Heart right ventricle (tissue), 16 donors: ENCODE measurements at places on chromosomes 6 and 20. TPM values are rescaled to one million over a fixed set of nuclear protein-coding genes. Genes with fewer than 3 reads are reported as not detected.
A peak's percentile ranks its signal among the peaks of the same experiment; 100 is the strongest.

- peak; percentile 42 for DNase-seq
Measured at GRCh38 chr6:18155864-18156421, 721 bp downstream of the KDM1B start.

Gene MUCL3
- total RNA-seq, result not detected

- DNase-seq, result no peak
Measured at GRCh38 chr6:6588924-6589709, 597 bp downstream of the LY86 start.

Gene PACRG
- total RNA-seq, result 28.0 TPM

GRCh38 chr6:10460096-10460495 lies 45.2 kb upstream of the TFAP2A start:
- DNase-seq, result no peak

DNA sequence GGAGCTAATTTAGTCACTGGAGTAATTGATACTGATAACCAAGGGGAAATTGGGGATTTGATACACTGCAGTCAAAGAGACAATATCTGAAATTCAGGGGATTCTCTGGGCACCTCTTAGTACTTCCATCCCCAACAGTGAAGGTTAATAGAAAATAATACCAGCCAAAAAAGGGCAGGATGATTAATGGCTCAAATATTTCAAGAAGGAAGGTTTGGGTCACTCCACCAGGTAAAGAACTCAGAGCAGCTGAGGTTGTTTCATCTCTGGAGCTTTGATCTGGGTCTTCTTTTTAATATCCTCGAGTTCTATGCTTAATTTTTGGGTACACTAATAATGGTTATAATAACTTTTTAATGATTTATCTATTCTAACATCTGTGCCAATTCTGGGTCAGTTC lies 70.8 kb downstream of the CDKAL1 start:
- no peak for DNase-seq

Gene RBCK1
- 40.9 TPM for total RNA-seq

DNA sequence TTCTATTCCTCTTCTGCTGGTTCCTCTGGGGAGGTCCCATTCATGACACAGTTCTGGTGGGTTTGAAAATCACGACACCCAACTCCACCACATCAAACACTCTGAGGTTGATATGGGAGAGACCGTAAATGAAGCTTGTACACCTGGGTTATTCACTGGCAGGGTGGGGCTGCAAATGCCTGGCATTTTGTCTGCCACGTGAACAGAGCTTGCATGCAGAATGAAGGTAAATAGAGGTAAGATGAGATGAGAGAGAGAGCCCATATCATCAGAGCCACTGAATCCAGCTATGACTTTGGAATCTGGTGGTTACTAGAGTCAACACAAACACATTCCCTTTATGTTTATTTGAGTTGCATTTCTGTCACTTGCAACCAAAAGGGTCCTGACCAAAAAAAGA lies 97.4 kb downstream of the BANF2 start:
- no peak for DNase-seq

- DNase-seq, result no peak
Measured at GRCh38 chr6:156256161-156256560, 521.0 kb upstream of the ARID1B start.

Gene AKAP12
- total RNA-seq, result 11.8 TPM

Gene EPPIN
- not detected for total RNA-seq

GRCh38 chr6:28357036-28357435 lies 7.3 kb downstream of the ZKSCAN3 start:
- DNase-seq, result no peak

Gene FERMT1
- 1.8 TPM for total RNA-seq

Gene TUBB2B
- 0.80 TPM for total RNA-seq

- no peak for DNase-seq
Measured at GRCh38 chr20:53819973-53820451, 226.4 kb upstream of the ZNF217 start.

GRCh38 chr6:27502508-27503435 lies 29.9 kb upstream of the ZNF184 start:
- DNase-seq, result peak; percentile 49

DNA sequence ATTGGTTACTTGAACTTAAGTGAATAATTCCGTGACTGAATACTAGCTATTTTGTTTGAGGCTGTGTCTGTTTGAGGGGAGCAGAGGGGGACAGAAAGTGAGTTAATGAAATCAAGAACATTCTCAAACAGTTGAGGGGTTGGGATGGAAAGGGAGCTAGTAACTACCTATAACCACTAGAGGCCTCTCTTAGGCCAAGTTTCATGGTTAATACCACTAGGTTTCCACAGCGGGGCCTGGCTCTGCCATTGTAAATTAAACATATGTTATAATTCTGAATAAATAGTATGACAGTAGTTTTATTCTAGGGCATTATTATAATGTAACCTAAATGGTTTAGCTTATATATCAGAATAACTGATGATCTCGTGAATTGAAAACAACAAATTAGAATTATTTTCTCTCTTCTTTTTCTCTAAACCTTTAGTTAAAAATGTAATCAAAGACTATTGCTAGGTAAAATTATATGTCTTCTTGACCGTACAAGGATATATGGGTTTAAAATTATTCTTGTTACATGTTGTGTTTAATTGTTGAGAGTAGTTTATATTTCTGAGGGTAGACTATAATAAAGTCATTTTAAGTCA lies 108.1 kb downstream of the BCKDHB start:
- DNase-seq, result no peak

Gene SNAI1
- 1.9 TPM for total RNA-seq

GRCh38 chr6:36827261-36828079 lies 11.8 kb downstream of the CPNE5 start:
- DNase-seq, result peak; percentile 72

DNA sequence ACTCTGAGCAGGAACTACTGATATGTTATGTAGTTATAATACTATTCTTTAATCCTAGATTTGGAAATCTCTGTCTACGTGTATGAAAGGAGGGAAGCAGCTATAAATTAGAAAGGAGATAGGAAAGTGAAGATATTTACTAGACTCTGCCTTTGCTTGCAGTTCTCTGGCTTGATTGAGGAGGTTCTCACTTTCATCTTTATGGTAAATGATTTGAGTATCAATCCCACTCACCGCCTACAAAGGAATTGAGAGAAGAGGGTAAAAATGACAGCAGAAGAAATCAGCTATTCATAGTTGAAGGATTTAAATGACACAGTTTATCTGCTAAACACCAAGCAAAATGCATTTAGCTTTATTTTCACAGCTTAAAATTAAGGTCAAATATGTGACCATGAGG lies 67.3 kb downstream of the FAM229B start:
- DNase-seq, result no peak

DNA sequence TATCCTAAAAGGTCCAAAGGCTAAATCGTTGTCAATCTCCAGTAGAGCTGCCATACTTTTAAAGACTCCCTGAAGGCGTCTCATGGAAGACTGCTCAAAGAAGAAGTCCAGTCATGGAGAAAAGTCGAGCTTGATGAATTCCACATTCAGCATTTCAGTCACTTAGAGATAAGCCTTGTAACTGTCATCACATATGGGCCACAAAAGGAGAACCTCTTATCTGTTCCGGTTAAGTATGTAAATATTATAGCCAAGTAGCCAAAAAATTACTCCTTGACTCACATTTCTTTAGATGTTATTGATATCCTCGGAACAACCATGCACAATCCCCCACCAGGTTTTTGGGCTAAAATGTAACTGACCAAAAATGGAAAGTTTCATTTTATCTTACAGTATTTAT lies 9.8 kb upstream of the CNKSR3 start:
- no peak for DNase-seq

Gene ROS1
- 0.07 TPM for total RNA-seq

Gene TPD52L2
- 77.1 TPM for total RNA-seq

- no peak for DNase-seq
Measured at GRCh38 chr6:19438566-19439353, 398.4 kb upstream of the ID4 start.

Gene PACSIN1
- 5.3 TPM for total RNA-seq

GRCh38 chr6:15264902-15265761 lies 19.3 kb downstream of the JARID2 start:
- DNase-seq, result no peak

DNA sequence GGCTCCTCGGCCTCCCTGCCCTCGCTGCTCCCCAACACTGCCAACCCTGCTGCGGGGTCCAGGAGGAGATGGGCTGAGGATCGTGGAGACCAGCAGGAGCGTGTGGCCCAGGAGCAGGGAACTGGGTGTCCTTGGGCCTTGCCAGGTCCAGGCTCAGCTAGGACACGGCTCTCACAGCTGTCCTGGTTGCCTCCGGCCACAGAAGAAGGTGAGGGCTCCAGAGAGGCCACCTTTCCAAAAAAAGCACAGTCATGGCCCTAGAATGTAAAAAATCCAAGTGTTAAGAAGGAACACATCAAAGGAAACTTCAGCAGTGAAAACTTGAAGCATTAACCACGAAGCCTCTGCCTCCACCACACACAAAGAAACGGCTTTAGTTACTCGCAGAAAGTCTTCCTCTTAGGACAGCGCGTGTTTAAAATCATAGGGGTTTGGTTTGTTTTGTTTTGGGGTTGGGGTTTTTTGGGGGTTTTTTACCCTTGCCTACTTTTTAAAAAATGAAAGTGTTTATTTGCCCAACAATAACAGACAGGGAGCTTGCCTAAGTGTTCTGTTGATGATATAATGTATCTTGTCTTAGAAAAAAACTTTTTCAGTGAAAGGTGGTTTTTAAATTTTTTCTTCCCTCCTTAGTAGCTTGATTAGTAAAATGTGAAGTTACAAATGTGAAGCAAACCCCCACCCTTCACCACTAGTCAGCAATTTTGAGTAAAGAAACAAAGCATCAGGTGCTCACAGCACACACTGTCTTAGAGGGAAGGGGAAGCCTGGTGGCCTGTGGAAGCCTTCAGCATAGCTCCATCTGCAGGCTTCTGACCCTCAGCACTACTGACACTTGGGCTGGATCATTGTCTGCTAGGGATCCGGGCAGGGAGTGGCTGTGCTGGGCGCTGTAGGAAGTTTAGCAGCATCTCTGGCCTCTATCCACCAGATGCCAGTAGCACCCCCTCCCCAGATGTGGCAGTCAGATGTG lies 60.0 kb downstream of the PTPN1 start:
- DNase-seq, result no peak

DNA sequence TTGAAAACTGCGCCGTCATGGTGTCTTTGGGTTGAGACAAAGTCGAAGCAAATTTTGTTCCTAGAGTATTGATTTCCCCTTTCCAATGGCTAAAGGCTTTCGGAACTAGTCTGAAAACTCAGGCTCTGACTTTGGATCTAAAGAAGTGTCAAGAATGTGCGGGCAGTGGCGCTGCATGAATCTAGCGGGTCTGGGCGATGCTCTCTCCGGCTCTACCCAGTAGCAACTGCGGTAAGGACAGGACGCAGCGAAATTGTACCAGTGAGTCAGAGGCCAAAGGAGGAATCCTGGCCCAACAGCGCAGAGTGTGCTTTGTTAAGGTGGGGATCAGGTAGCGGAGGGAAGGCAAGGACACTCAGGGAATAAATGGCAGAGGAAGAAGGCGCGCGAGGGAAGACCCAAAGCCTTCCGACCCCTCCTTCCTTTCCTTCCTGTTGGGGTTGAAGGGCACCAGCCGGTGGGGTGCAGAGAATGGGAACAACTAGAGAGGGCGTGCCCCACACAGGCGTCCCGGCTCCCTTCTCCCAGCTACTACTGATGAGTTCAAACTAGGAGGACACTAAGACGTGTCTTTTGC lies 32.1 kb downstream of the HLA-F start:
- no peak for DNase-seq

DNA sequence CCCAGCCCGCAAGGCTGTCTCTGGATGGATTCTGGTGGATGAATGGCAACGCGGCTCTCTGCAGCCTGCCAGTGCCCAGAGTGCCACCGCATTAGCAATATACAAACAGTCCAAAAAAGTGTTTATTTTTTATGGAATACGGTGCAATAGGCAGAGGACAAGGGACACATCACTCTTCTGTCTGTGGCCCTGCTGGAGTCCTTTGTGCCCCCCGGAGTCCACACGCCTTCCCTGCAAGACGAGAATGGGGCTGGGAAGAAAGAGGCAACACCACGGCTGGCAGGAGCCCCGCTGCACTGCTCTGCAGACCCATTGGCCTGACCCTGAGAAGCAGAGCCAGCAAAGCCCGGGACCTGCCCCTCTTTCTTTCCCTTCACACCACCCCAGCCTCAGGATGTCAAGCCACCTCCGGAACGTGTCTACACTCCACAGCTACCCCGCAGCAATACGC lies 196.3 kb downstream of the SYNDIG1 start:
- DNase-seq, result no peak

DNA sequence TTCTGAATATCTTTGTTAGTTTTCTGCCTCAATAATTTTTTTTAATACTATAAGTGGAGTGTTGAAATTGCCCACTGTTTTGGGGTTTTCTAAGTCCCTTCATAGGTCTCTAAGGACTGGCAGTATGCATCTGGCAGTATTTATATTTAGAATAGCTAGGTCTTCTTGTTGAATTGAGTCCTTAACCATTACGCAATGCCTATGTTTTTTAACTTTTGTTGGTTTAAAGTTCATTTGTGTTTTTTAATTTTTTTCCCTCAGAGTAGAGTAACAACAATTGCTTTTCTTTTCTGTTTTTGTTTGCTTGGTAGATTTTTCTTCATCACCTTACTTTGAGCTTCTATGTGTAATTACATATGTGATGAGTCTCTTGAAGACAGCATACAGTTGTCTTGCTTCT lies 375.9 kb upstream of the EYS start:
- DNase-seq, result no peak

DNA sequence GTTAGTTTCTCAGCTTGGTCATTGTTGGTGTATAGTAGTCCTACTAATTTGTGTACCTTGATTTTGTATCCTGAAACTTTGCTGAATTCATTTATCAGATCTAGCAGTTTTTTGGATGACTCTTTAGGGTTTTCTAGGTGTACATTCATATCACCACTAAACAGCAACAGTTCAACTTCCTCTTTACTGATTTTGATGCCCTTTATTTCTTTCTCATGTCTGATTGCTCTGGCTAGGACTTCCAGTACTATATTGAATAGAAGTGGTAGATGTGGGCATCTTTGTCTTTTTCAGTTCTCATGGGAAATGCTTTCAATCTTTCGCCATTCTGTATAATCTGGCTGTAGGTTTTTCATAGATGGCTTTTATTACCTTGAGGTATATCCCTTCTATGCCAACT lies 61.3 kb upstream of the HEY2 start:
- DNase-seq, result no peak

- DNase-seq, result peak; percentile 92
Measured at GRCh38 chr6:2841264-2842138, at the start of gene SERPINB1. Gene SERPINB1 (minus strand): TSS chr6:2841863. CDS start chr6:2840586, 1,277 bp downstream.
